ENCODE measurements at places on chromosomes 12 and 14.

GRCh38 chr14:100408350-100409002 lies 85.3 kb downstream of the SLC25A47 start:
- no peak for DNase-seq

GRCh38 chr12:24996820-24997219 lies 47.9 kb upstream of the BCAT1 start:
- DNase-seq = no peak

DNA sequence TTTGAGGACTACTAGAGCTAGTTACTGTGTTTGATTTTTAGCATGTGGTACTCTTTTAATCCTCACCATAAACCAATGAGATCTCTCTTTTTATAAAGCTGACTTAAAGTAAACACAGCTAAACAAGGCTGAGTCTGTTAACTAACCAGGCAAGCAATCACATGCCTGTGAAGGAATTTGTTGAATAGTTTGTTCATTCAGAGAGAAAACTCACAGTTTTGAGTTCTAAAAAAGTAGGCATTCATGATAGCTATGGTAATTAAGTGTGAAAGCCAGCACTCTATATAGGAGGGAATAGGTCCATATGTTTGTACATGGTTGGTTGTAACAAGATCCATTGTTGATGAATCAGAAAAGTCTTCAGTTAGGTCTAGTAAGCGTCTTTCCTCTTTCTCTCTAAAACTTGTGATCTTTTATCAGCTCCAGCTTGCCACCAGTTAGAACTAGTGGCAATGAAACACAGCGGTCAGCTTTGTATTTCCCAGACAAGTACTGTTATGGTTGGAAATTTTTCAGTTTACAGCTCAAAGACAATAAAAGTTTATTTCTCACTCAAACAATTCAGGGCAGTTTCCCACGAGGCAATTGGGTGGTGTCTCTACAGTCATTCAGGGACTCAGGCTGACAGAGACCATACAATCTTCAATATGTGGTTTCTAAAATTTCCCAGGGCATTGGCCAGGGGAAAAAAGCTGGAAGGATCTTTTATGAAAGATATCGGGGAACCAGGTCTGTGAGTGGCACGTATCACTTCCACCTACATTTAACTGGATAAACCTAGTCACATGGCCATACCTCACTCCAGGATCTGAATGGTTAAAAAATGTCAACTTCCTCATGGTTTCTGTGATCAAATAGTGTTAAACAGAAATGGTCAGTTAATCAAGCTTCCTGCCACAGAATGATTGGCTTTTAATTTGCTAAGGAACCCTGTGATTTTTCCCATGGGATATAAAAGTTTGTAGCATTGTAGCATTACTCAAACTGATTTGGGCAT lies 203.1 kb downstream of the KIF21A start:
- no peak for DNase-seq

GRCh38 chr12:131030472-131031328 lies 77.0 kb downstream of the ADGRD1 start:
- no peak for DNase-seq

- DNase-seq = no peak
These were observed 93.9 kb downstream of the FGD4 start for GRCh38 chr12:32493282-32493681.

DNA sequence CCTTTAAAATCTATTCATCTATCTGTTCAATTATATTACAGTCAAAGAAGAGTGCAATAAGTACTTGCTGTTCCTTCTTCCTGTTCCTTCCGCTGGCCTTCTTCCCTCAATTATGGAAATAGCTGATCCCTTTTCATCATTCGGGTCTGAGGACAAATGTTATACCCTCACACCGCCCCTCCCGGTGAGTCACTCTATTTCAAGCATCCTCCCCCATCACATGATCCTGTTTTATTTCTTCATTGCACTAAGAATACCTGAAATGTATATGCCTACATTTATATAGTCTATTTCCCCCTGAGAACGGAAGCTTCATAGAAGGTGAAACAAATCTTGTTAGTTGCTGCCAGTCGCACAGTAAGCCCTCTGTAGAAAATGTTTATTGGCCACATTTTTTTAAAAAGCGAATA lies 2.5 kb downstream of the SLC38A1 start:
- peak; percentile 11 for DNase-seq

DNA sequence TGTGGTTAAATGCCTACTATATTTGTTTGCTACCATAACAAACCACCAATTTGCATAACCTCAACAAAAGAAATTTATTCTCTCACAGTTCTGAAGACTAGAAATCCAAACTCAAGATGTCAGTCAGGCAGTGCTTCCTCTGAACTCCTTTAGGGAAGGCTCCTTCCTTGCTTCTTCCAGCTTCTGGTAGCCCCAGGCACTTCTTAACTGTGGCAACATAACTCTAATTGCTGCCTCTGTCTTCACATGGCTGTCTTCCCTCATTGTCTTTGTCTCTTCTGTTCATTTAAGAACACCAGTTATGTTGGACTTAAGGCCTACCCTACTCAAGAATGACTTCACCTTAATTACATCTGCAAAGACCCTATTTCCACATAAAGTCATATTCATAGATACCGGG lies 206.9 kb downstream of the SYT1 start:
- DNase-seq = no peak

DNA sequence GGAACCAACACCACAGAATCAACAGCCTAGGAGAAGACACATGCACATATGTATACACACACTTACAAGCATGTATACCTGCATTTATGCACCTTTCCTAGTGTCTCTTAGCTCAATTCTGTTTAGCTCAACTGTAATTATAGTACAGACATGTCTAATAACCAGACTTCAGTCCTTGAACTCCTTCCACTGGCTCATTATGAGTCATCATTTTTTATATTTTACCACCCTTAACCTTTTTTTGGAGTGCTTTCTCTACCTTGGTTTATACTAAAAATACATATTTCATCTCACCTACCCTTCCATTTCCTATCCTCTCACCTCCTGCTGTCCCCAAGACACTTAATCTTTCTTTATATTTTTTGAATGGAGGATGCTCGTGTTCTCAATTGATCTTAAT lies 110.4 kb downstream of the ARID2 start:
- DNase-seq = no peak

DNA sequence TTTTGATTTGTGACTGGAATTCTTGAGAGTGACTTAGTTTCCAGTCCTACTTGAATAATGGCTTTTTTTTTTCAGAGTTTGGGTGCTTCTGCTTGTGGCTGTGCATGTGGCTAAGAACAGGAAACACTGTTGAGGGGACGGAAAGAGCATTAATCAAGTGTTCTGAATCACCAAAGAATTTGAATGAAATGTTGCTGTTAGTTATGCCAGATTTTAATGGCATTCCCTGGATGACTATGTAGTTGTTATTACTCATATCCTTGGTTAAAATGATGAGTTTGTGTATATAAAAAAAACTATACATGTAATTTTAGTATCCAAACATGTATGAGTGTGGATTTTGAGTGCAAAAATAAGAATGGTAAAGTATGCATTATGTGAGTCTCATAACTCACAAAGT lies 347.9 kb downstream of the BCAT1 start:
- no peak for DNase-seq

DNA sequence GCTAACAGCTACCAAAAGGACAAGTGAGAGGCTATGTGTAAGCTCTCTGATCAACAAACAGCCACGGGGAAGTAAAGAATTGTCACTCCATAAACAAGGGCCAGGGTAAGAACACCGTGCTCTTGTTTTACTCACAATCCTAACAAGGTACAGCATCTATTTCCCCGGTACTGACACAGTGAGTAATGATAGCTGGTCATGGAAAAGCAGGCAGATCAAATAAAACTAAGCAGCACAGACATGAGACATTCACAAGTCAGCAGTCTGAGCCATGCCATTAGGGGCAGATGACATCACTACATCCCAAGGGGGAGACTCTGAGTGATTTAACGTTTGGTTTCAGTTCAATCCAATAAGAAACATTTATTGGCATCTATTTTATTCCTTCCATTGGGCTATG lies 54.4 kb downstream of the ARL6IP4 start:
- DNase-seq = no peak

GRCh38 chr12:10941916-10942607 lies 3.0 kb upstream of the TAS2R14 start:
- DNase-seq = no peak

GRCh38 chr12:42346403-42347002 lies 20.5 kb downstream of the PPHLN1 start:
- no peak for DNase-seq

DNA sequence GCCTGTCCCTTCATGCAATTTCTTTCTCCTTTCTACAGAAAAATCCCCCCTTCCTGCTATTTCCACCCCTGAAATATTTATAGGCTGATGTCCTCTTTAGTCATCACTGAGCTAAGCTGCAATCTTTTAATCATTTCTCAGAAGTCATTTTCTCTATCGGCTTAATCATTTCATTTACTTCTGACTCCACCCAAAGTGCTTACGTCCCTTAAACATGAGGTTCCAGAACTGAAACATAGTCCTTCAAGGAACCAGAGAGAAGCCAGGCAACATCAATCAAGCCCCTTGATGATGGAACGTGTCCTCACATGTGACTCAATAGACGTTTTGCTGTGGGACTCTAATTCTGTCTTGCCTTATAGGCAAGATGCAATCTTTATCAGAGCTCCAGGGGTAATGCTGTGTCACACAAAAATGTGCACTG lies 148.7 kb upstream of the KRR1 start:
- DNase-seq = no peak

Measured in activated T-helper 1 cell treated with Interleukin-2 at 50 U/mL for 16 hours (primary cell).